ENCODE measurements at places on chromosomes 2 and 18.

DNA sequence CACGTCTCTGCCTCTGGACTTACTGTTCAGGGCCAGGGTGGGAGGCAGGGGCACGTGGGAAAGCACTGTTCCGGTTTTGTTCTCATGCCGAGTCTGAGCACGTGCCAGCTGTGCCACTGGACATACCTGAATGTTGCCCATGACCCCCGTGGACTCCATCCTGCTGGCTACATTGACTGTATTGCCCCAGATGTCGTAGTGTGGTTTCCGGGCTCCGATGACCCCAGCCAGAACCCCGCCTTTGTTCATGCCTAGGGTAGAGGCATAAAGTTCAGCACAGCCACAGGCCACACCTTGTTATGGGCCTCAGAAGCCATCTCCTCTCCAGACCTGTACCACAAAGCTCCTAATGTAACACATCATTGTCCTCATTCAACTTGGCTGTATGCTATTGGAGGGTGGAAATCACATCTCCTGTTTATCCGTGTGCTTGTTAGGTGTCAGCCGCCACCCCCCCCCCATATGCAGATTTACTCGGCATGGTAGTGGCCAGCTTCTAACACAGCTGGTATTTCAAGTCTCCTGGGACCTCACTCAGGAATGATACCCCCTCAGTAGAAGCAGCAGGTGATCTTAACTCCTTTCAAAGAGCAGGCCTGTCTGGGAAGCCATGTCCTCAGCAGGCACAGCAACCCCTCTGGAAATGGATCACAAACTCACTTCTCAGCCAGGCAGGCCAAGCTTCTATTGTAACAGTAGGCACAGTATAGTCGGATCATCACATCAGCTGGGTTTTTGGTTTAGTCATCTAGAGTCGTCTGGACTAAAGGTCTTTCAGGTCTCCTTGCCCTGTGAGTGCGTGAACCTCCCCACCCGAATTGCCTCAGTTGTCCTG, 27.6 kb downstream of the CENPO start:
- no peak for DNase-seq

DNA sequence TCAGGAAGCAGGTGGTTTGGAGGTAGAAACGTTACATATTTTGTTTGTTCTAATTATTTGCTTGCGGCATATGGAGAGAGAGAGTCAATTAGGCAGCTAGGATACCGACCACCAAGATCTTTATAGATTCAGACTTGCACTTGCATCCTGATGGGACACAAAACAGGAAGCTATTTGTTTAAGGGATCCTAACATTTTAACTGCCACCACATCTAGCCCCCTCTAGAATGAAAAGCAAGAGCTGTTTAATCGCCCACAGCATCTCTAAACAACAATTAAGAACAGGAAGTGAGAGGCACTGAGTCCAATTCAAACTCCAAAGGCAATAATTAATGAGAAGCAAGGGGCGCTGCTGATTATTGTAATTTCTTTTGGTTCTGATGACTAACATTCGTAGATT, 182.0 kb upstream of the LINC00305 start:
- DNase-seq = no peak

DNA sequence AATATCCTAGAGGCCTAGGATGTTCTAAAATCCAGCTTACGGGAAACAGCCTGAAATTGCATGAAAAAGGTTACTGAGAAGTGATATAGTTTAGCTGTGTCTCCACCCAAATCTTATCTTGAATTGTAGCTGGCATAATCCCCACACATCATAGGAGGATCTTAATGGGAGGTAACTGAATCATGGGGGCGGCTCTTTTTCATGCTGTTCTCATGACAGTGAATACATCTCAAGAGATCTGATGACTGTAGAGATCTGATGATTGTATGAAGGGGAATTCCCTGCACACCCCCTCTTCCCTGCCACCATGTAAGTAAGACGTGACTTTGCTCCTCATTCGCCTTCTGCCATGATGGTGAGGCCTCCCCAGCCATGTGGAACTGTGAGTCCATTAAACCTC, 385.6 kb upstream of the ID2 start:
- DNase-seq = no peak

DNA sequence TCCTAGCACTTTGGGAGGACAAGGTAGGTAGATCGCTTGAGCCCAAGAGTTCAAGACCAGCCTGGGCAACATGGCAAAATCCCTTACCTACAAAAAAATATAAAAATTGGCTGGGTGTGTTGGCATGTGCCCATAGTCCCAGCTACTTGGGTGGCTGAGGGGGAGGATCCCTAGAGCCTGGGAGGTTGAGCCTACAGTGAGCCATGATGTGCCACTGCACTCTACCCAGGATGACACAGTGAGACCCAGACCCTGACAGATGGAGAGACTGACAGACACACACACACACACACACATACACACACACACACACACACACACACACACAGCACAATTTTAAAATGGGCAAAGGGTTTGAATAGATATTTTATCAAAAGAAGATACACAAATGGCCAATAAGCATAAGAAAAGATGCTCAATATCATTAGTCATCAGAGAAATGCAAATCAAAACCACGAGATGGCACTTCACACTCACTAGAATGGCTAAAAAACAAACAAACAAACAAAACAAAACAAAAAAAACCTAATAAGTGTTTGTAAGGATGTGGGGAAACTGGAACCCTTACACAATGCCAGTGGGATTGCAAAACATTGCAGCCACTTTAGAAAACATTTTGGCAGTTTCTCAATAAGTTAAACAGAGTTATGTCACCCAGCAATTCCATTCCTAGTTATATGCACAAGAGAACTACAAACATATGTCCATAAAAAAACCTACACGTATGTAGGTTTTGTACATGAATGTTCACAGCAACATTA, 42.3 kb downstream of the BAZ2B start:
- DNase-seq = peak; percentile 75

- DNase-seq = no peak
Observed at GRCh38 chr2:67652679-67653078, 255.5 kb downstream of the ETAA1 start.

DNA sequence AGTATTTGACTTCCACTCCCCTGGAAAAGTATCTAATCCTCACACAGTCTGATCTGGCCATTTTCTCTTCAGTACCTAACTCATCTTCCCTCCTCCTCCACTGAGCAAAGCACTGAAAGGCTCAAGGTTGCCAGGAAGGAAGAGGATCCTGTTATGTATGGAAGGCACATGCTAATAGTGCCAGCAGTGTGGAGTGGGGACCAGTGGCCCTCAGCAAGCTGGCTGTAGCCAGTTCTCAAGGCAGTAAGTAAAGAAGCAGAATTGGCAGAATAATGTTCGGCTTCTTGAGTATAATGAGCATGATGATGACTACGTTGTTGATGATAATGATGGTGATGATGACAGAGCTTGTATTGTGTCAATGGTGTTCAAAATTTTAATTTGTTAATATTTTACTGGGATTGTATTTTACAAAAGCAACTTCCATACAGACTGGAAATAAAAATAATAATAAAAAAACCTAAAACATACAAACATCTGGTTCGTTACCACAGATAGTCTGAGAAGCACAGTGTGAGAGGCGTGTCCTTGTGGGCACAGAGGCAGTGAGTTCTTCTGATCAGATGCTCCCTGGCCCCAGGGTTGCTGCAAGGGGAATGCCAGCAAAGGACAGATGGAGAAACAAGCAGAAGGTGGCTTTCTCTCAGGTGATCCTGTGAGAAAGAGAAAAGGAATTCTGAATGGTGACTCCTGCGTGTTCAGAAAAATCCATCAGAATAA, 528.8 kb downstream of the CMPK2 start:
- DNase-seq = no peak

DNA sequence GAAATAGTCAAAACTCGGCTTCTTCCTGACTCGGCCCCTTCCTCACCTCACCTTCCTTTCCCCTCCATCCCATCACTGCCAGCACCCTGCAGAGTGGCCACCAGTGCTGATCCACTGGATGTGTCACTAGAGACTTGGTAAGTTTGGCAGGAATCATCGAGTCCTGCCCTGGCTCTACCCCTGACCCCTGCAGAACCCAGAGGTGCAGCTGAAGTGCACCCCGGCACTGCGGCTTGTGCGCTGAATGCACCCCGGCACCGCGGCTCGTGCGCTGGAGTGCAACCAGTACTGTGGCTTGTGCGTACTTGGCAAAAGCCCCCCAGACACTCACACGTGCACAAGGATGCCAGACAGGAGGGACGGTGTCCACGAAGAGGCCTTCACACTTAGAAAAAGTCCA, 206.5 kb downstream of the SNTG2 start:
- no peak for DNase-seq

DNA sequence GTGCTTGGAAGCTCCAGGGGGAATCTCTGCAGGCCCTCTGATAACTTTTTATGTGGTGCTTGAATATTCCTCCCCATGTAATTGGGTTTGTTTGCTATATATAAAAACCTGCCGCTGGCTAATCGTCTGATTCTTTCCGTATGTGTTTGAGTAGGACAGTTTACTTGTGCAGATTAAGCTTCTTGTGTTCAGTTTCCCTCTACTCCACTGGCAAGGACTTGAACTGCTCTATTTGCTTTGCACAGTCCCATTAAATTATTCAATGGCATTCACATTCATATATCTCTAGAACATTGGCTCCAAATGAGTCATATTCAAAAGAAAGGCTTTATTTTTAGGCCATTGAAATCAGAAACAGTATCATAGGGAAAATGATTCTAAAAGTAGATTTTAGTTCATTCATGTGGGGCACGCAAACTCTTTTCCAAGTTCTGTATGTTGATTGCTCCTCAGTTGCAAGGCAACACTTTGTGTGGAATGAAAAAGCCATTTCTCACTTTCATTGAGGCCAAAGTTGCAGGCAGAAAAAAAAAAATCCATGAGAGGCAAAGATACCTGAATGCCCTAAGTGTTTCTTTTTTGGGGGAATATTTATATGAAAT, 1682.3 kb upstream of the PIK3C3 start:
- no peak for DNase-seq

- DNase-seq = no peak
Observed at GRCh38 chr2:230939066-230939591, 14.1 kb upstream of the GPR55 start.

GRCh38 chr18:3720159-3720558, 270.2 kb downstream of the TGIF1 start:
- no peak for DNase-seq

GRCh38 chr2:101751276-101751815, 53.8 kb downstream of the MAP4K4 start:
- DNase-seq = no peak

- peak; percentile 98 for DNase-seq
Observed at GRCh38 chr2:101463911-101464641, 10.8 kb downstream of the RFX8 start.

DNA sequence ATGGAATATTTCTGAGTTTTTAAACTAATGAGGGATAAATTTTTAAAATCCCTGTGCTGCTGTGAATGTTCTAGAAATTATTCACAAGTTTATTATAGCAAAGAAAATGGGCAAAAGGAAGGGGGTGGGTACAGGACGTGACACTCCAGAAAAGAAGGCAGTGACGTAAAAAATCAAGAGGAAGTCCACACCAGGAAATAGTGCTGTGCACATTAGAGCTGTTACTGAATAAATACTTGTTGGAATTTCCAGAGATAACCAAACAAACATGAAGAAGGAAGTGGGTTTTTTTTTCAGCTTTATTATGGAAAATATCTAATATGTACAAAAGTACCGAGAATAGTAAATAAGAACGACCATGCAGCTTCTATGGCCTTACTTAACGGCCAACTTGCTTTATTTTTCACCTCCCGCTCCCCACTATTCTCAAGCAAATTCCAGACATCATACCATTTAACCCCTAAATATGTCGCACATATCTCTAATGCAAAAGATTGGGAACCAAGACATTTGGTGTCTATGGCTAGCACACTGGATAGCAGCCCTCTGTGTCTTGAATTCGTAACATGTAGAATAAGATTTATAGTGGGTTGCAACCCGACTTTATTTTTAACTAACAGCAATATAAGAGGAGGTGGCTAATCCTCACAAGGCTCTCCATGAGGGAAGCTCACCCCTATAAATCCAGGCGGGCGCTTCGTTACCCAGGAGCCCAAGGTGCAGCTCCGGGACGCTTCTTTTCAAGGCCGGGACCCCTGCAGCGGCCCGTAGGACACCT, 580 bp upstream of the NDUFV2 start:
- DNase-seq = peak; percentile 72

- peak; percentile 6 for DNase-seq
Observed at GRCh38 chr2:157587576-157587975, 41.1 kb downstream of the ACVR1C start.

GRCh38 chr2:219277703-219278654, 1.2 kb upstream of the DNAJB2 start:
- peak; percentile 80 for DNase-seq

DNA sequence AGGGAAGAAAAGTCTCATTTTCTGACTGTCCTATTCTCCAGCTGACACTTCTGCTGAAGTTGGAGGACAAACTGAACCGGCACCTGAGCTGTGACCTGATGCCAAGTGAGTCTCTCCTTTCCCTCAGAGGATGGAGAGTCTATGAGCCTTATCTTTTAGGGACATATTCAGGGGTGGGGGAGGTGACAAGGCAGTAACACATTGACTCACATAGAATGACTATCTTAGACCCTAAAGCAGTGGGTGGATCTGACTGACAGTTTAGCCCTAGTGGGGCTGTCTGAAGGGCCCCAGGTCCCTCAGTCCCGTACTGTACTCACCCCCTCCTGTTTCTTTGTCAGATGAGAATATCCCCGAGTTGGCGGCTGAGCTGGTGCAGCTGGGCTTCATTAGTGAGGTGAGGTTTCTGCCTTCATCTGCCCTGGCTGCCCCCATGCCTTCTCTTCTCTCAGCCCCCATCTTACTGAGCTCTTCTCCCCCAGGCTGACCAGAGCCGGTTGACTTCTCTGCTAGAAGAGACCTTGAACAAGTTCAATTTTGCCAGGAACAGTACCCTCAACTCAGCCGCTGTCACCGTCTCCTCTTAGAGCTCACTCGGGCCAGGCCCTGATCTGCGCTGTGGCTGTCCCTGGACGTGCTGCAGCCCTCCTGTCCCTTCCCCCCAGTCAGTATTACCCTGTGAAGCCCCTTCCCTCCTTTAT, 805 bp upstream of the KRTCAP3 start:
- no peak for DNase-seq

GRCh38 chr18:2916184-2916583, 69.4 kb downstream of the EMILIN2 start:
- DNase-seq = no peak

GRCh38 chr2:689237-689636, 12.0 kb upstream of the TMEM18 start:
- DNase-seq = no peak

GRCh38 chr2:205714058-205714776, 31.9 kb downstream of the NRP2 start:
- peak; percentile 57 for DNase-seq

GRCh38 chr18:69720422-69720821, 227.3 kb downstream of the CD226 start:
- DNase-seq = no peak

All from fibroblast of mammary gland (primary cell).